ENCODE measurements at places on chromosomes 2 and 18.

- DNase-seq: no peak
These were observed 185.5 kb downstream of the NOL4 start for GRCh38 chr18:34039201-34039600.

GRCh38 chr2:65957454-65957853 is 477.5 kb upstream of the MEIS1 start:
- DNase-seq: no peak

- no peak for DNase-seq
These were observed 333.9 kb downstream of the PDE11A start for GRCh38 chr2:177738461-177739235.

DNA sequence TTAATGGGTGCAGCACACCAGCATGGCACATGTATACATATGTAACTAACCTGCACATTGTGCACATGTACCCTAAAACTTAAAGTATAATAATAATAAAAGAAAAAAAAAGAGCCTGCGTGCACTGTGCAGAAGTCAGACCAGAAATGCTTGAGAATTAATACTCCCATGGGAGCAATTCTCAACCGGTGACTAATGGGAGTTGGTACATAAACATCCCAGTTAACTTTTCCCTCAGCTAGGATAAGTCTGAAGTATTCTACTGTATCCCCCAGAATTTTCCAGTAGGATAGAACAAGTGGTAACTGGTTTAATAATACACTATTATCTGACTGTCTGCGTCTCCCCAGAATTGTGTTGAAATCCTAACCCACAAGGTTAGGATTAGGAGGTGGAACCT is 113.6 kb upstream of the COL5A2 start:
- DNase-seq: no peak

DNA sequence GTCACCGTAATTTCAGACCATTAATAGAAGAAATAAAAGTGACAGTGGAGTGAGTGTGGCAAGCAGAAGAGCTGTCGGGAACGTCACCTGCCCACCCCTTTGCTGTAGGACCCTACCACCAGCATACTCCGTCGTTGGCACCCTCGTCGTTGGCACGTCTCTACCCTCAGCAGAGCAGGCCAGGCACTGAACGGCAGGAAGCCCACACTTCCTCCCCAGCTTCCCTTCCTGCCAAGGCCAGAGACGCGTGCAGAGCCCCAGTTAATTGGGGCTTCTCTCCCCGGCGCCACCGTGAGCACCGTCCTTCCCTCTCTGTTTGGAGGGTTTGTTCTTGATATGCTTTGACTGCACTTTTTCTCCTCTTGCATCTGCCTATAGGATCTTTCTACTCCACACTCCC is 27.0 kb upstream of the NFATC1 start:
- DNase-seq: peak; percentile 81

GRCh38 chr2:186093174-186093573 is 354.6 kb downstream of the FSIP2 start:
- no peak for DNase-seq

DNA sequence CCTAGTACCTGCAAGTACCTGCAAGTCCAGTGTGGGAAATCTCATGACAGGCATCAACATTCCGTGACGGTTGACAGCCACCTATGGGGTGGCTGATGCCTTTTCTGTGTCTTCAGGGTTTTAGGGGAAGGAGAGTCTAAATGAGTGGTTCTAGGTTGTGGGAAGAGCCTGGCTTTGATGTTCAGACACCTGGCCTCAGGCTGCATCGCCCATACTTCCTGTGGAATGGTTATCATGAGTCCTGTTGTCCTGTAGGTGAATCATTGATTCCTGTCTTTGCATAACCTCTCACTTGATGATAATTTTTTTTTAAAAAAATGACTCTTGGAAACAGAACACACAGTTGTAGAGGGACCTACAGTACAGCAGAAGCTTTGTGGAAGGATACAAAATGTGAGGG is 108.9 kb downstream of the NEDD4L start:
- no peak for DNase-seq

- DNase-seq: no peak
These were observed 84.7 kb downstream of the ASAP2 start for GRCh38 chr2:9291331-9291730.

DNA sequence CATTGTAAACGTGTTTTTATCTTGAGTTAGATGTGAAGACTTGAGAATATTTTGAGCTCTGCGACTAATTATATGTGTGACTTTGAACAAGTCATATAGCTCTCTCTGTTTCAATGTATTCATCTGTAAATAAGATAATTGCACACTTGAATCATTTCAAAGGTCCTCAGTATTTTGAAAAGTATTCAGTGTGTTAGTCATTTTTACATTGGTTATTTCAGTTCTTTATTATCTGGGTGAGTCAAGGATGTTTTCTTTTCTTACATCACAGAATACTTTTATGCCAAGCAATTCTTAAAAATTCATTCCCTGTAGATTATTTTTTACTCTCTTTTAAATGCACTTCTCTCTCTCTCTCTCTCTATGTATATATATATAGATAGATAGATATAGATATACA is 1098.0 kb upstream of the ZEB2 start:
- no peak for DNase-seq

DNA sequence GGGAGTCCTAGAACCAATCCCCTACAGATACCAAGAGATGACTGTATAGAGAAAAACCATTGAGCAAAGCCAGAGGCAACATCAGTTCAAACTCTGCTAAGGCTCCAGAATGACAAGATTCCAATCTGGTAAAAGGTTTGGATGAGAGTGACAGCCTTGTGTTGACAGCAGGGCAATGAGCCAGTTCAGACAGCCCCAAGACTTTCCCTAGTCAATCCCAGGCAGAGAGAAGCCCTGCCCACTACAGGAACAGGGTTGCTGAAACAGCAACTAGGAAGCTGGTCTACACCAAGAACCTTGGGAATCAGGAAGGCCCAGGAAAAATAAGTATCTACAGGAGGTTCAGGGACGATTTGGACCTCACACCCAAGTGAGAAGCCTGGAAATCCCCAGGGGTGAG is 3.3 kb downstream of the PSTPIP2 start:
- no peak for DNase-seq

GRCh38 chr2:136486115-136486514 is 279.2 kb upstream of the THSD7B start:
- DNase-seq: no peak

DNA sequence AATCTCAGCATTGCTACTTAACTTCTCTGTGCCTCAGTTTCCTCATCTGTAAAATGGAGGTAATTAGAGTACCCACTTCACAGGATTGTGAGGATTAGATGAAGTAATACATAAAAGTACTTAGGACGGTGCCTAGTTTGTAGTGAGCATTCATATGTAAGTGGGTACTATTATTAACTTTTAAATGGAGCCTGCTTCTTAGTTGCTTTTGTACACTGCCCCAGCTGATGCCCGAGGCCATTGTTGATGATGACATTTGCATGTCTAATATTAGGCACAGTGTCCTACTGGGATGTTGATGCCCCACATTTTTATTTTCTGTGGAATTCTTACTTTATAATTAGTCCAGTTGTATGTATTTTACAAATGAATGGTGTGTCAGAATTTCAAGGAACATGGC is 79.7 kb upstream of the STON1 start:
- DNase-seq: no peak

DNA sequence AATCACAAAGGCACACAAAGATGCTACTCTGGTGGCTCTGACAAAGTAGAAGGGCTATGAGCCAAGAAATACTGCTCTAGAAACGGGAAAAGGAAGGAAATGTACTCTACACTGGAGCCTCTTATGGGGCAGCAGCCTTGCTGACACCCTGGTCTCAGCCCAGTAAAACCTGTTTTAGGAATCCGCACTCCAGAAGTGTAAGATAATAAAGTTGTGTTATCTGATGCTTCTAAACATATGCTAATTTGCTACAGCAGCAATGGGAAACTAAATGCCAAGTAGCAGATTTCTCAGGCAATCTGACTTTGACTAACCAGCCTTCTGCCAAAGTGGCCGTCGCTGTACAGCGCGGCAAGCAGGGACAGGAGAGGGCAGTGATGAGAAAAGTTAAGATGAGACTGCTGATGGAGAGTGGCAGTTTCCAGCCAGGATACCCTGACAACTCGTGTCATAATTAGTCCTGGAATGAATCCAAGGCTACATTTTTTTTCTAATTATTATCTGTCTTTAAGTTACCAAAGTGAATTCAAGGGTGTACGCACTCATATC is 99.0 kb downstream of the NETO1 start:
- DNase-seq: no peak

DNA sequence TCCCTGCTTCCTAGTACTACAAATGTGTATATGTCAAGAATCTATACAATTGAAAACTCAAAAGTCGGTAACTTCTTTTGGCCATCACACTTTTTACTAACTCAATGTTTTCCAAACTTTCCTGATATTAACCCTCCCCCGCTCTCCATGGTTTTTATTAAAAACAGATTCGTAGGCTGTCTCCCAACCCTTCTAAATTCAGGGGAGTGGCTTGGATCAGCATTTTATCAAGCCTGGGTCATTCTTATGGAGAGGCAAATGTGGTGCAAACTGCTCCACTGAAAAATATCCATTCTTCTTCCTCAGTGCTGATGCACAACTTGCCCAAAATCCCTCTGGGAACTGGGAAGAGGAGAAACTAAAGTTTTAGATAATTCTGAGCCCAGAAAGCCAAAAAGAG is 134.2 kb downstream of the RIF1 start:
- no peak for DNase-seq

DNA sequence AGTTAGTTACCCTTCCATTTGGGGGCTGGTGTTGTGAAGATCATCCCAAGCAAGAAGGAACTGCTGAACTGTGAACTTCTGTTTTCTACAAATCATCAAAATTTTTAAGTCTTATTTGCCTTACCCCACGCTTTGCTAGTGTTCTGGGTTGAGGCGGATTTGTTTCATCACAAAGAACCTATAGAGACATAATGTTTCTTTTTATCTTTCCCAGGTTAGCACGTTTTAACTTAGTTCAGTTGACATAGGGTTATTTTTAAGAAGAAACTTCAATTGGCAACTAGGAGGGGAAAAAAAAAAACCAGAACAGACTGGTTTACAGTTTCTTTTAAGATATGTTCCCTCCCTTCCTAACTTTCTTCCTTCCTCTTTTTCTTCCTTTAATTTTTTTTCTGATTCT is 31.1 kb upstream of the CERS6 start:
- DNase-seq: no peak

- DNase-seq: no peak
These were observed 103.3 kb downstream of the AOX1 start for GRCh38 chr2:200689115-200689514.

DNA sequence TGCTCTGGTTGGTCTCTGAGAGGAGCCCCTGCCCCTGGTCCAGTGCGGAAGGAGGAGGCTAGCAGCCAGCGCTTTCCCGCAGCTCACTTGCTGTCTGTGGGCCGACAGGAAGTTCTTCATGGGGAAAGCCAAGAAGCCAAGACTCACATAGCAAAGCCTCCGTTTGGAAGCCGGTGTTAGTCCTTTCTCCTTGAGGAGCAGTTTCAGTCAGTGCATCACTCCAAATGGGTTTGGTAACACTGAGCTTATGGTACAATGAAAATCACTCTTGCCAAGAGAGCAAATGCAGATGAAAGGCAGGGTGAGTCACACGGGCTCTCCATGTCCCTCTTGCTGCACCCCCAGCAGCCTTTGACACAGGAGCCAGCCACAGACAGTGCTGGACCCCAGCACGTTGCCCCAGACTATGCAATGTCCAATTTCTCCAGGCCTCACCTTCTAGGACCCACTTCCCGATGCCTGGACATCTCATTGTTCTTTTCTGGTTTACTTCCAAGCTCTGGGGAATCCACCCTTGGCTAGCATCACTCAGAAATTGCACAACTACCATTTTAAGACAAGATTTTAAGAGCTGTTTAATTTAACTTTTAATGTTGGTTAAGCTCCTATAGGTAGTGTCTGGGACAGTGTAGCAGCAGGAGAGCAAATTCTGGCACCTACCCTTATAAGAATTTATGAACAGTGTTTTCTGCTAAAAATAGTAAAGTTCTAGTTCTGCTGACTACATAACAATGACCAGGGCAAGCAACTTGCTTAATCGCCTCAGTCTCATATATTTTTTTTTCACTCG is 174.9 kb downstream of the ASB1 start:
- DNase-seq: no peak

DNA sequence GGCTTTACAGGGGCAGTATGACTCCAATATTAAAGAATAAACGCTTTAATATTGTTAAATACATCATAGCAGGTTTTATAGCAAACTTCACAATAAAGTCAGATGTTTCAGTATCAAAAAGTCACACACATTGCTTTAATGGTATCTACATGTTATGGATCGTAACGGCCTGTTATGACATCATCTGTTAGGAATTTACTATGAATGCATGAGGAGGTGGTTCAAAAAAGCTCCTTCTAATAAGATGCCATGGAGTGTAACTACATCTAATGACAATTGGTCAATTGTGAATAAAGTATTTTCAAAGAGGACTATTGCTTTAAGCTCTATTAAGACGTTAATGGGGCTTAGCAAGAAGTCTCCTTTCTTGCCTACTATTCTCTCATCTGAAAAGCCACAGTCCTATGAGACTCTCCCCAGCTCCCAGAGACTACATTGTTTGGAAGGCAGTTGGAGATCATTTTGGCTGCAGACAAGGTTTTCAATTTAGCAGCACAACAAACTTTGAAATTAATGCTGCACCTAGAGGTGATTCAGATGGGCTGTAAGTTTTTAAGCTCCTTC is 300.7 kb upstream of the MEIS1 start:
- DNase-seq: no peak

GRCh38 chr18:23880931-23881617 is 133.5 kb upstream of the TTC39C start:
- DNase-seq: no peak

GRCh38 chr2:235553696-235554100 is 59.9 kb downstream of the AGAP1 start:
- DNase-seq: peak; percentile 47

DNA sequence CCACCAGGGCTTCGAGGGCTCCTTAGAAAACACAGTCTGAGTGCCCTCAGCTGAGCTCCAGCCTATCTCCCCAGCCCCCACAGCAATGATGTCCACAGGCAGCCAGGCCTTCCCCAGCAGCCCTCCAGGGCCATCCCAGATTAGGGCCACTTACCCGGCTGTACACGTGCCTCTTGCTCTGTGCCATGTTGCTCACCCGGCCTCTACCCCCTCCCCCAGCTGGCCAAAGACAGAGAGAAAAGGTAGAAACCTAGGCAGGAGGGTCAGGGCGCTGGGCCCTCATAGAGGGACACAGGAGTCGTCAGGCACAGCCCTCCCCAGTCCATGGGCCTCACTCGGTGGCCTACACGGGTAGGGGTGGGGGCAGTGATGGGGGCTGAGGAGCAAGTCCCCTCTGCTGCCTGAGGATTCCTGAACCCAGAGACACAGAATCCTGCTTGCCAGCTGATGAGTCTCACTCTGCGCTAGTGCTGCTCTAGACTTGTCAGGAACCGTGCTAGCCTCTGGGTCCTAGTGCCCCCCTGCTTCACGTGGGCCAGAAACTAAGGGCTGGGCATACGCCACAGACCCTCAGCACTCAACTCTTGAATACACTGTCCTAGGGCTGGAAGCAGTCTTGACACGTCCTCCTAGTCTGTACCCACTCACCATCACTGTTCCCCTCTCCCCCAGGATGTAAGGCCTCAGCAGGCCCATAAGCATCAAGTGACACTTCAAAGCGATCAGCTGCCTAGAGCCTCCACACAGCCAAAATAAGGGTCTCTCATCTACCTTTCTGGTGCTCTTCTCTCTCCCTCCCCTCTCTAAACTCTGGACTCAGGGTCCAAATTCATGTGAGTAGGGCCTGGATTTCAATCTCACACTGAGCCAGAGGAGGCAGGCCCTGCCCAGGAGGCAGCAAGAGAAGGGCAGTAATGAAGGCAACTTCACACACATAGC is at the start of gene DCTN1:
TSS of gene DCTN1 (minus strand) at position 461 of the 939 bp plus-strand sequence. CDS start at position 187, 274 bp downstream.
- no peak for DNase-seq

Data from spleen (tissue), 13 donors.